Activated T-cell treated with anti-CD3 and anti-CD28 coated beads for 48 hours (primary cell): ENCODE measurements at places on chromosomes 2 and 18.

DNA sequence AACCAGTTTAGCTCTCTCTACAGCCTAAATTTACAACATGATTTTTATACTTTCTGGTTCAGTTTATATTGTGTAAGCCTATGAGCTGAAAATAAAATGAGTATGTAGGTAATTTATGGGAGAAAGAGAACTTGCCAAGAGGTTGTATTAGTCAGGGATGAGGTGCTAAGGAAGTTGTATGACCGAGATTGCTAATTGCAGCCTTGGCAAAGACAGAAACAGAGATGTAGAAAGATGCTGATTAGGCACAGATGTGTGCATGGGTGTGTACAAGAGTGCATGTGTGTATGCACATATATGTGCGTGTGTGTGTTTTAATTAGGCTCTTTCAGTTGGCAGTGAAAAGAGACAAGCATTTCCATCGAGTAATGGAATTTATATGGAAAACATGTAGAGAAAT, 213.9 kb downstream of the FBXO15 start:
- no peak for DNase-seq

- no peak for DNase-seq
These were observed 67.2 kb upstream of the RAB6C start for GRCh38 chr2:129912066-129912820.

GRCh38 chr2:101340141-101340551, 31.6 kb upstream of the RNF149 start:
- no peak for DNase-seq

DNA sequence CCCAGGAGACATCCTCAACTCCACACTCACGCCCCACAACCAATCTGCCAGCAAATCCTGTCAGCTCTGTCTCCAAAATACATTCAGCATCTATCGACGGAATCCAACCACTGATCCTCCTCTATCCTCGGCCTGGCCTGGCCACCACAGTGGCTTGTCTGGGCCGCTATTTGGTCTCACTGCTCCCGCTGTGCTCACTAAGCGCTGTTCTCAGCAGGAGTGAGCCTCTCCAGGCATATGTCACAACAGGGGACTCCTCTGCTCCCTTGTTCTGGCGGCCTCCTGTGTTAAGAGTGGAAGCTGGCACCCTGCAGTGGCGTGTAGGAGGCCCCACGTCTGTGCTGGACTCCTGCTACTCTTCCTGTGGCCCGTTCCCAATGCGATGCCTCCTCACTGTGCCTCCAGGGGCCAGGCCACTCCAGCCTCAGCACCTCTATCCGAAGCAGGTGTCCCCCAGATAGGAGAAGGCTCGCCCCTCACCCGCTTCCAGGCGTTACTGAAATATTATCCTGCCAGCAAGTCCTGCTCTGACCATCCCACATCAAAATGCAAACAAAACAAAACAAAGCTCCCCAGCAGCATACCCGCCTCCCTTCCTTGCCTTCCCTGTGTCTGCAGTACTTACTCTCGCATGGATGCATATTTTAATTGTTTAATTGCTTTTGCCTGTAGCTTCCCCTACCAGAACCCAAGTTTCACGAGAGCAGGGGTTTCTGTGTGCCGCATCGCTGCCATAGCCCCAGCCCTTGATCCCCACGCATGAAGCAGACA, 39.9 kb downstream of the CENPO start:
- DNase-seq: no peak

- no peak for DNase-seq
These were observed 141.1 kb downstream of the MBD5 start for GRCh38 chr2:148161909-148162435.

DNA sequence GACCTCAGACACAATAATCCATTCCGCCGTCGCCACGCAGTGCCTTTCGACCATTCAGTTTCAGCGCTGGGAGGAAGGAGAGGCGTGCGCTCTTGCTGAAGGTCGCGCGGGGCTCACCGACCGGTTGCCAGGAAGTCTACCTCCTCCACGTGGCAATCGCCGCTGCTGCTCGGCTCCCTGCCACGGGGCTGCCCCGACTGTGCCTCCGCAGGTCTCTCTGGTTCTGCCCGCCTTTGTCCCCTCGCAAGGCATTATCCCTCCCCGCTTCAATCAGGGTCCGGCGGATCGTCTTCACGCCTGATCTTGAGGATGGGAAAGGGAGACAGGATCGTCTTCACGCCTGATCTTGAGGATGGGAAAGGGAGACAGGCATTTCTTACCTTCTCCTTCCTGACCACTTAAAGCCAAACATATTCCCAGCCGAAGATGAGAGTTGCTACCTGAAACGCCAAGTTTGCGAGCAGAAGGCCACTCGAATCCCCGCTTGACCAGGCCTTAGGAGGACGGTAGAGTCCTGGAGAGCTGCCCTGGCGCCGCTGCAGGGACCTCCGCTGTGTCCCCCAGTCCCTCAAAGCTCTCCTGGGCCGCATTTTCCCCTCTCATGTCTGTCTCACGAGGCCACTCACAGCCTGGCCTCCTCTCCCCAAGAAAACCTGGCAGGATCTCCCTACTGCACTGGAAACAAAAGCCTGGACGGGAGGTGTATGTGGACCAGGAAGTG, 4.3 kb upstream of the GPR45 start:
- peak; percentile 15 for DNase-seq

GRCh38 chr2:119645173-119645855, 33.7 kb upstream of the TMEM177 start:
- no peak for DNase-seq

- DNase-seq: no peak
These were observed 1.4 kb downstream of the CLUL1 start for GRCh38 chr18:598124-598589.

- no peak for DNase-seq
These were observed 17.8 kb downstream of the CEP68 start for GRCh38 chr2:65073879-65074565.

- no peak for DNase-seq
These were observed 239.9 kb downstream of the AGAP1 start for GRCh38 chr2:235733761-235734160.

DNA sequence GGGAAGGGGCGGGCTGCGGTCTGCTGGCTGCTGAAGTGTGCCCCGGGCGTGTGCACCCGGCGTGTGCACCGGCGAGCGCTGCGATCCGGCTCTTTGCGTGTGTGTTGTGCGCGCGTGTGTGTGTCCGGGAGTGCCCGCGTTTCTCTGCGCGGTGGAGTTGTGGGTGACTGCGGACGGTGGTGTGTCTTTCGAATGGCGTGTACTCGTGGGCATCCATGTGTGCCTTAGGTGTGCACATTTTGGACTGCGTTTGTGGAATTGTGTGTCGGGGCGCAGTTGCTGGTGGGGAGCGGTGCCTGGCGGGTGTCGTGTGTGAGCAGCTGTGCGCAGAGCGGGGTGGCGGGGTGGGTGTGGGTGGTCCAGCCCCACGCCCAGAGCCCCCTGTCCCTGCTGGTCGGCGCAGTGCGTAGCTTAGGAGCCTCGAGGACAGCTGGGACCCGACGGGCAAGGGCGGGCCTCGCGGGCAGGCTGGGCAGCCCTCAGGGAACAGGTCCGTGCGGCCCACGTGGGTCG, 533 bp downstream of the HPCAL1 start:
- DNase-seq: peak; percentile 25

DNA sequence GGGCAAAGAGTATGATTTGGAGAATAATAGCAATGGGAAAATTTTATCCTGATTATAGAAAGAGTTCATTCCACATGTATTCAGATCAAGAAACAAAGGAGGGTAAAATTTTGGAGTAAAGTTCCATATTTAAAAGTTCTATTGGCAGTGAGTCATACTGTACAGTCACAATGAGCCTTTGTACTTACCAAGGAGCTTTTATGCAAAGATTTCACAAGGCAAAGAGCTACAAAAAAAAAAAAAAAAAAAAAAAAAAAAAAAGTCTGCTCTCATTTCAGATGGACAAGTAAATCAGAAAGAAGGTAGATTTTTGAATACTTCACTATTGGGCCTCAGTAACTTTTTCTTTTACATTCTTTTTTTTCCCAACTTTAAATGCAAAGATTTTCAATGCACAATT, 1802.2 kb upstream of the PIK3C3 start:
- no peak for DNase-seq

DNA sequence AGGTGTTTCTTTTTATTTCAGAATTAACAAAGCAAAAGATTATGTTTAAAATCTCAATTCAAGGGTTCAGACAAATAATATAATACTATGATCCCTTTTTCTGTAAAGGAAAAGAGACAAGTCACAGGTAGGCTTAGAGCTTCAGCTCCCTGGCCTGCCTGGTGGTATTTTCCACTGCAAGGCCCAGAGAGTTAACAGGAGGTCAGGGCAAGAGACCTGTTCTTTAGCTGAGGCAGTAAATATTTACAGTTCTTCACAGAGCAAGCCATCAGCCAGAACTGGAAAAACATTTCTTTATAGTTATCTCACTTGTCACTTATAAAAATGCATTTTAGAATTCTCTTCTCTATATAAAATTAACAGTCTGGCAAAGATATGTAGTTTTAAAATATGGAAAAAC, 70.1 kb downstream of the EPG5 start:
- DNase-seq: no peak

DNA sequence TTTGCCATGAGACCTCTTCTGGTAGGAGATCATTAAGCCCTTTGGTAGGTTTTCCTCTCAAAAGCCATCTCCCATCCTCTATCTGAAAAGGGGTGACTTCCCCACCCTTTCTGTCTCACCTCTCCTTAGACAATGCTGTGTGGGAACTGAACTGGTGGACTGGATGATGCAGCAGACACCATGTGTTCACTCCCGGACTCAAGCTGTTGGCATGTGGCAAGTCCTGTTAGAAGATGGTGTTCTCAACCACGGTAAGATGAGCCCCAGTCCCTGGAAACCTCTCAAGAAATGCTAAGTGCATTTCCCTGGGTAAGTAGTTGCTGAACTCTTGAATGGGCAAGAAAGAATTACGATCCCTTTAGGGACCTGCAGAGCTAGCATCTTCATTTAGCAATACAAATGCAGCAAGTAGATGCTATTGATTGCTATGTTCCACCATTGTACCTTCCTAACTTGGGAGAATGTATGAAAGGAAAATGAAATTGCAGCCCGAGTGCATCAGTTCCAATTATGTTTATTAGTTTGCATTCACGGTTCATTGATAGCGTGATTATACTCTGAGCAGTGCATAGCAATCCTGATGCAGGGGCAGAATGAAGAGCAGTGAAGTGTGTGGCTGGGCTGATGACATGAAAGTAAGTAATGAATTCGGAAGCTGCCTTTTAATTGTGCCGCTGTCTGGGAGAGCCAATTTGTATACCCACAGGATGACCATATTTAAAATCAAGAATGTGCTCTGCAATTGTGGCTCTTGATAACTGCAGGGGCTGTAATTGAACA, 110.0 kb upstream of the MAP3K20 start:
- no peak for DNase-seq

DNA sequence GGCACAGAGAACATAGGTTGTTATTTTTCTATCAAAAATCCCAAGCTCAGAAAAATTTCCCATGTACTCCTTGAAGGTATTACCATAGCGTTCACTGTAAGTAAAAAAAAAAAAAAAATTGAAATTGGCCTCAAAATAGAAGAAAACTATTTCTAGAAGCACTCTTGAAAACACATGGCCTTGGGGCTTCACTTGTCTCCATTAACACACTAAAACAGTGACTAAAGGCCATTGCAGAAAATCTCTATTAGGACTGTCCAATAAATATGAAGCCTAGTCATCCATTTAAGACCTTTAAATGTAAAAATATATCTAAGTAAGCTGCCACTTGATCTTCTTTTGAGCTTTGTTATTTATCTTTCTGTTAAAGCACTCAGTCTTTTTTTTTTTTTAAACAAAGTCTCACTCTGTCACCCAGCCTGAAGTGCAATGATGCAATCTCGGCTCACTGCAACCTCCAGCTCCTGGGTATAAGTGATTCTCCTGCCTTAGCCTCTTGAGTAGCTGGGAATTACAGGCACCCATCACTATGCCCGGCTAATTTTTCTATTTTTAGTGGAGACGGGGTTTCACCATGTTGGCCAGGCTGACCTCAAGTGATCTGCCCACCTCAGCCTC, 35.8 kb downstream of the CCDC68 start:
- DNase-seq: no peak

DNA sequence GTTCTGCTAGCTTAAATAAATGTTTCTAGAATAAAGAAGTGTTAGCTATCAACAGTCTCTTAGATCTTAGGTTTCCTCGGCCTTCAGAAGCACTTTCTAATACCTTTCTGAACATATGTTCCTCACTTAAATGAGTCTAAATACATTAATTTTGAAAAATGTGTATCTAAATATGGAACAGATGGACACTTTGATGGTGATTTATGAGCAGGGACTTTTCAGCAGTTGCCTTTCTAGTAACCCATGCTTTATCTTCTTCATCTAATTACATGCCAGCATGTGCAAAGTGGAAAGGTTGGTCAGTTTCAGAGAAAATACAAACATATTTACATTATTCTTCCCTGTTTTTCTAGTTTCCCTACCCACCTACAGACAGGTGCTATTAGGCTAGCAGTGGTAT, 797.0 kb upstream of the CHAC2 start:
- no peak for DNase-seq

DNA sequence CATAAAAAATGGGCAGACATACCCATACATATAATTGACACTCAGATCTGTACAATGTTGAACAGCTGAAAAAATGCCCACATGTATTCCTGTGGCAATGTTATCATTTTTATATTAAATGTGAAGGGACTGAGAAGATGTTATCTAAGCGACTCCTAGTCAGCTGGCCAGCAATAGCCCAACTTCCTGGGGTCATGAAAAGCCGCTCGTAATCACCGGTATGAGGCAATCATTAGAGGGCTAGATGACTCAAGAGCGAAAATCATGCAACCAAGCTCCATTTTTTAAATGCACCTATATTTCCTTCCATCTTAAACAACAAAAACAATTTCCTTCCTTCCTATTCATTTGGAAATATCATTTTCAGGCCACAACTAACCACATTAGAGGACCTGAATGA, 274.6 kb upstream of the CCDC68 start:
- DNase-seq: no peak

DNA sequence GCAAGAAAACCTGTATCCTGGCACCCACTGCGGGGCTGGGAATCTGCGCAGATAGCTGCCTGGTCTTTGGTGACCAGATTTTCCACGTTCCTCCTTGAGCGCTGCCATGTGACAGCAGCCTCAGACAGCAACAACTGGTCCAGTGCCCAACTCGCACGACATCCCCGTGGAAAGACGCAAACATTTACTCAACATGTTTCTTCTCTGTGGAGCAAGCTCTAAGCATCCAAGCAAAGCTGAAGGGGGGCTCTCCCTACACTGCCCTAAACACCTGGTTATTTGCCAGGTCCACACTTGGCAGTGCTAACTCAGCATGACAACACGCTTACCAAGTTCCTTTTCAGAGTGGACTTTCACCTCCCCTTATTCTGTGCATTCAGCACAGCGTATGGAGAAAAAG, 11.3 kb downstream of the ZNF516 start:
- DNase-seq: no peak

- DNase-seq: no peak
These were observed 6.9 kb upstream of the CASP10 start for GRCh38 chr2:201176081-201176481.
